ENCODE measurements at places on chromosomes 1 and 21.

DNA sequence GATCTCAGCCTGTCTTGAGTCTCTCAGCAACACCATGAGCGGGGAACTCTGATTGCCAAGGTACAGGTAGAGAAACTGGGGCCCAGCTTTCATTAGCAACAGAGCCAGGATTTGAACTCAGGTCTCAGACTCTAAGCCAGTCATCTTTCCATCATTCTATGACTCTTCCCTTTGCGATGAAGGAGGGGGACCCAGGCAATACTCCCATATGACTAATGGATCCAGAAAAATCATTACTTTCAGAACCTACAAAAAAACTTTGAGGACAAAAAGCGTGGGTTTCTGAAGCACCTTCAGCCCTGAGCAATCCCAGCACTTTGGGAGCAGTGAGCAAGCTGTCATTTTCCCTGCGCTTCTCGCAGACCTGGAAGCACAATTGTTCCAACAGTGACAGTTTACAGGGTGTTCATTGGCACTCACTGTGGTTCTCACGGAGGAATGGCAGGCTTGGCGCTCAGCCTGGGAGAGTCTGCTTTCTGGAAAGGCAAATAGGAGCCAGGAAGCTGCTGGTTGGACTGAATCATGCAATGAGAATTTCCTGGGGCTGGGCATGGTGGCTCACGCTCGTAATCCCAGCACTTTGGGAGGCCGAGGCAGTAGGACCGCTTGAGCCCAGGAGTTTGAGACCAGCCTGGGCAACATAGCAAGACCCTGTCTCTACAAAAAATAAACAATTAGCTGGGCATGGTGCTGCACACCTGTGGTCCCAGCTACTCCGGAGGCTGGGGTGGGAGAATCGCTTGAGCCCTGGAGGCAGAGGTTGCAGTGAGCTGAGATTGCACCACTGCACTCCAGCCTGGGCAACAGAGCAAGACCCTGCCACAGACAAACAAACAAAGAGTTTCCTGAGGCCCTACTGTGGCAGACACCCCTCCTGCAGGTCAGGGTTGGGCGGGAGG lies 40.1 kb downstream of the SLC2A7 start:
- H3K27me3 ChIP-seq = no peaks in the 10 kb centered on the region
- H3K27ac ChIP-seq = no peak overlapping the region
- no peaks in the 10 kb centered on the region for H3K4me1 ChIP-seq

- peak overlapping the region; percentile 84 for H3K4me3 ChIP-seq
- no peaks in the 10 kb centered on the region for H3K36me3 ChIP-seq
- peaks cover 13% of the 10 kb centered on the region for H3K4me1 ChIP-seq
These were observed 1.0 kb downstream of the ROR1 start for GRCh38 chr1:63774617-63775417.

DNA sequence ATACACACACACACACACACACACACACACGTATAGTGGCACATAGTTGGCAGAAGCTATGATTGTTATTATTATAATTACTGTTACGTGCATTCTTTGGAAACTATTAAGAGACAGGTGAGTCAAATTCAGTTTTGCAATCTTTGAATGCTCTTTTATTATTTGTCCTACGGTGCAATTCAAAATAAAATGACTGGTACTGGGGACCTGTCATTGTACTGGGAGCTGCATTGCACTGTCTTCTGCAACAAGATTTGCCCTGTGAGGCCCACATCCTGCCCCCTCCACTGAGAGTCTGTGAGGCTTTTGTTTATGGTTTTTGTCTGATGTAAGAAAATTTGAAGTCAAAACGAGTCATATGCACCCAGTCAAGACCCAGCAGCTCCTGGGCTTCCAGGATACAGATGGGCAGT lies 1.9 kb downstream of the LY9 start:
- DNase-seq = no peak
- no peaks in the 10 kb centered on the region for H3K27me3 ChIP-seq
- H3K27ac ChIP-seq = no peak overlapping the region

- no peaks in the 10 kb centered on the region for H3K27me3 ChIP-seq
- no peaks in the 10 kb centered on the region for H3K36me3 ChIP-seq
- H3K4me3 ChIP-seq = no peak overlapping the region
- no peak overlapping the region for H3K27ac ChIP-seq
- no peaks in the 10 kb centered on the region for H3K4me1 ChIP-seq
- peak; percentile 50 for DNase-seq
These were observed 55.9 kb downstream of the SEC16B start for GRCh38 chr1:177913762-177914540.

DNA sequence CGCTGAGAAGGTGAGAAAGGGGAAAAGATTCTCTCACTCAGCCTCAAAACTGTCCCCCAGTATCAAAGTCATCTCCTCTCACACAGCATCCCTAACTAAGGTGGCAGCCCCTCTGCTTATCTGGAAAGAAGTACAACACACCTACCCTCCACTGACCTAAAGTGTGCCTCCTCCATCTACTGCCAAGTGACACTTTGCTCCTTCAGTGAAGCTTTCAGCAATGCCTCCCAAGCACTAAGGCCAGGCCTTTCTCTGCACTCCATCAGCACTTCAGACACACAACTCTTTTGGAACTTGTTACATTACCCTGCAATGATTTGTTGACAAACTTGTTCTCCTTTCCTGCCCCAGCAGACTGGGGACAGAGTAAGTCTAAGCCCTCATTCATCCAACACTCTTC lies 1.4 kb downstream of the SH3BP5L start:
- H3K27ac ChIP-seq = no peak overlapping the region
- no peak for DNase-seq
- H3K4me3 ChIP-seq = no peak overlapping the region
- H3K36me3 ChIP-seq = no peaks in the 10 kb centered on the region
- H3K4me1 ChIP-seq = peaks cover 8% of the 10 kb centered on the region
